Amygdala (tissue), 56 donors: ENCODE measurements at places on chromosomes 6 and 20.

GRCh38 chr6:26485112-26485780, 14.9 kb upstream of the BTN1A1 start:
- DNase-seq, result no peak

- DNase-seq, result no peak
These were observed 32.6 kb downstream of the KCNK5 start for GRCh38 chr6:39196673-39197091.

DNA sequence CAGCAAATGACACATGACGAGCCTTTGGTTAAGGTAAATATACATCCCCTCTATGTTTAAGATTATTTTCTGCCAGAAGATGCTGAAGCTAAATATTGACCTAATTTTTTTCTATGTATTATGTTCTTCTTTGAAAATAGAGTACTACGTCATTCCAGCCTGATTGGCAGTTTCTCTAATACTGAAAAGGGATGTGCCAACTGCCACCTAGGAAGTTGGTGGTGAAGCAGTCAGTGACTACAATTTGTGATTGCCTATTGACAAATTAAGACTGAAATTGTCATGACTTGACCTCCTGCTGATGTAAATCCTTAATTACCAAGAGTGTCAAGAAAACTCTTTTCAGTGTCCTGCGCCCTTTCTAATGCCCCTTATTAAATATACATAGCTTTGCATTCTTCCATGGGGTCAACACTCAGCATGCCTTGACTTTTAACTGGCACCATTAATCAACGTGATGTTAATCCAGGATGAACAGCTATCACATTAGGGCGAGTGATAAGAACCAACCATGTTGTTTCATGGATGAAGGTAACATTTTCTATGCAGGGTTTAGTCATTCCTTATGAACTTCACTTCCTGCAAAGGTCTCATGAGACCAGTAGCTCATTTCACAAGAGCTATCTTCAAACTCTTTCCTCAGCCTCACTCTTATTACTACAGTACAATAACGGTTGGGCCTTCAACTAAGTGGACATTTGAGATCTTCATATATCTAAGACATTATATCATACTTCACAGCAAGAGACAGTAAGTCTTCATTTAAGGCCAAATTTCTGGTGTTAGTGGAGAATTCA, 22.5 kb upstream of the SGK1 start:
- DNase-seq, result no peak

DNA sequence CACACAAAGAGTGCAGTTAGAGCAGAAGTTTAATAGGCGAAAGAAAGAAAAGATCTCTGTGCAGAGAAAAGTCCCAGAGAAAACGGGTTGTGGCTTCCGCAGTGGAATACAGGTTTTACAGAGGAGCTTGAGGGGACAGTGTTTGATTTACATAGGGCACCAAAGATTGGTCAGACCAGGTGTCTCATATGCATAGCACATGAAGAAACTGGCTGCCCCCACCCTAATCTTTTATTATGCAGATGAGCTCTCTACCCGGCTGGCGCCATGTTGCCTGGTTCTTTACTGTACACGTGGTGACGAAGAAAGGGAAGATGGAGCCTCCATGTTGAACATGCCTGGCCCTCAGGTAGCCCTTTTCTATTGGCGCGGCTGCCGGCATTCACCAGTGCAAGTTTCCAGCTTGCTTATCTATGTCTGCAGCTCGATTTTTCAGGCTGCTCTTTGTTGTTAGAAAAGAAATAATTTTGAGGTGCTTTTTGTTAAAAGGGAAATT, 47.4 kb downstream of the SLC35B3 start:
- DNase-seq, result no peak

- no peak for DNase-seq
These were observed 57.3 kb downstream of the EYA2 start for GRCh38 chr20:46951840-46952497.

DNA sequence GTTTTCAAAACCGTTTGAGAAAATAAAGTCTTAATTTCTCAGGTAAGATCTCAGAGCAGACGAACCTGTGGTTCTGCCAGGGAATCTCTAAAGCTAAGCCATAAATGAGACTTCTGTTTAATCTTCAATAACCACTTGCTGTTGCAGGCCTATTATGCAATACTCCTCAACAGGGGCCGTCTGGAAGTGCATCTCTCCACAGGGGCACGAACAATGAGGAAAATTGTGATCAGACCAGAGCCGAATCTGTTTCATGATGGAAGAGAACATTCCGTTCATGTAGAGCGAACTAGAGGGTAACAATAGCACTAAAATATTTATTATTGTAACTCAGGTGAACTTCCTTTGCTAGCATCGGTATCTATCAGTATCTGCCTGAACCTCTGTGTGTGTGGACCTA, 223.7 kb downstream of the ARHGAP18 start:
- DNase-seq, result no peak

DNA sequence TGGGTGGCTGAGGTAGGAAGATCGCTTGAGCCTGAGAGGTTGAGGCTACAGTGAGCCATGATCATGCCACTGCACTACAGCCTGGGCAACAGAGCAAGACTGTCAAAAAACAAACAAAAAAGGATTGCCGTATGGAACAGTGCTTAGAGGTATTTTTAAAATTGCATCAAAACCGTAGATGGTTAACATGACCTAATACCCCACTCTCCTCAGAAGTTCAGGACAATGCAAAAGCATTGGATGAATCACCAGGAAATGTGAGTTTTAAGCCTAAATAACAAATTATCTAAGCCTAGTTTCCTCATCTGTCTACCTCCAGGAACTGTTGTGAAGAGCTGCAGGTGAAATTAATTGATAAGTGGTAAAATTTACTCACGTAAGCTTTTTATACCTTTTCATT, 123.8 kb upstream of the ID4 start:
- no peak for DNase-seq

GRCh38 chr6:137808836-137809315, 58.2 kb upstream of the TNFAIP3 start:
- no peak for DNase-seq

DNA sequence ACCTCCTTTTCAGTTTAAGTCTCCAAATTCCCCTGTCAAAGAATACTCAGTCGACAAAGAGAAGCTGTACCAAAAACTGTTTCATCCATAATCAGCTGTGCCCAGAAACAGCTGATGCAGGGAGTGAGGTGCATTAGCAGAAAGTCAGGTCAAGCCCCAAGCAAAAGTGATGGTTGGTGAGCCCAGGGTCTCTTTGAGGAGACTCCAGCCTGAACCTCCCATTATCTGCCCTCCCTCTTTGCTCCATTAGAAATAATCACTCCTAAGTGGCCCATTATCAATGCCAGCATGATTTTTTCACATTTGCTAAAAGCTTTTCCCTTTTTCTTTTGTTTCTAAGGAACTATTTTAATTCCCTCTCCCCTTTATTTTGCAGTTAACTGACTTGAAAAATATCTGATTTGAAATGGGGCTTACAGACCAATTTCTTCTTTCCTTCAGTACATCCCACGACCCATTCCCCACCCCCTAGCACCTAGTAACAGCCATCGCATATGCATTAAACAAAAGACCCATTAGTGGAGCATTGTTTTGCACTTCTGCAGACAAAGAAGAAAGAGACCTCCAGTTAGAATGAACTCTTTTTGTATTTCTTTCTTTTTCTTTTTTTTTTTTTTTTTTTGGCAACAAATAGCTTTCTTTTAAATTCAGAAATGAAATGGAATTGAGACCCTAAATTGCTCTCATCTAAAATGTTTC, 257.0 kb downstream of the GRIK2 start:
- no peak for DNase-seq

- no peak for DNase-seq
These were observed 818 bp upstream of the TRMT11 start for GRCh38 chr6:125985522-125985921.

GRCh38 chr6:104525677-104526322, 333.9 kb downstream of the HACE1 start:
- peak; percentile 66 for DNase-seq

DNA sequence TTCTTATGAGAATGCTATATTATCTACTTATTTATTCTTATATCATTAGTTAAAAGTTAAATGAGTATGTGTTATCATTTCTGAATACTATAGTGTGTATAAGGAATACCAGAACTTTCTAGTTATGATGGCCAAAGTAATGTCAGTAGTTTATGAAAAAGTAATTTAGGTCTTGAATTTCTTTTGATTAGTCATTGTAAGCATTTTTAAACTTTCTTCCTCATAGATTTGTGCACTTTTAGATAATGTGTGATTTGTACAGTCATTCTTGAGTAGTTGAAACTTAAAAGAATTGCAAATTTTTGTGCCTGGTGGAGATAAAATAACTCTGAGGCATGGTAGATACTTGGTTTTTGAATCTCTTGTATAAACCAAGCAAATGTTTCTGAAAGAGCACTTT, 311.3 kb downstream of the CDKAL1 start:
- DNase-seq, result no peak

DNA sequence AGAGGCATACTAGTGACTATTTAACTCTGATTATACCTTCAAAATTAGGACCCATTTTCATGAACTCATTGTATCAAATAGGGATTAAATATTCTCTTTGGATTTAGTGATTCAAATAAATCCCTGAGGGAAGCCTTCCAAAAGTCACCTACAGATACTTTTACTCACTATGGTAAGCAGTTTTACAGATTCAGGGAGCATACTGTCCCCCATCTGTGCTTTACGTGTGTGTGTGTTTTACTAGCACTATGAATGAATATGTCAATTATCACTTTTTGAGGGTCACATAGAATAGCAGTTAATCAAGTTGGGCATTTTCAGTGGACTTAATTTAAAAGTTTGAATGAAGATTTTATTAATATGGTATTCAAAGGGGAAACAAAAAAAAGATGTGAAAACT, 96.7 kb downstream of the EPHA7 start:
- DNase-seq, result no peak

GRCh38 chr6:52076791-52077179, 10.6 kb downstream of the PKHD1 start:
- DNase-seq, result no peak

GRCh38 chr6:37860226-37860839, 40.8 kb downstream of the ZFAND3 start:
- no peak for DNase-seq

- no peak for DNase-seq
These were observed 307.1 kb downstream of the GRIK2 start for GRCh38 chr6:101700655-101701054.

DNA sequence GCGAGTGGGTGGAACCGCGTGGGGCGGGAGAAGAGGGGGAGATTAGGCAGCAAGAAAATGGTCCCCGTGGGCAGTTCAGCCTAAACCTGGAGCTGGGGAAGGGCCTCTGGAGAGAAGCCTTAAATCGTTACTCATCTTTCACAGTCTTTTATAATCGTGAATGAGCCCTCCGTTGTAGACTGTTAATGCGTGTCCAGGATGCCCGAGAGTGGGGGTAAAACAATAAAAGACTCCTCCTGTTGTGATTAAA, 11.0 kb upstream of the ELOVL5 start:
- no peak for DNase-seq

DNA sequence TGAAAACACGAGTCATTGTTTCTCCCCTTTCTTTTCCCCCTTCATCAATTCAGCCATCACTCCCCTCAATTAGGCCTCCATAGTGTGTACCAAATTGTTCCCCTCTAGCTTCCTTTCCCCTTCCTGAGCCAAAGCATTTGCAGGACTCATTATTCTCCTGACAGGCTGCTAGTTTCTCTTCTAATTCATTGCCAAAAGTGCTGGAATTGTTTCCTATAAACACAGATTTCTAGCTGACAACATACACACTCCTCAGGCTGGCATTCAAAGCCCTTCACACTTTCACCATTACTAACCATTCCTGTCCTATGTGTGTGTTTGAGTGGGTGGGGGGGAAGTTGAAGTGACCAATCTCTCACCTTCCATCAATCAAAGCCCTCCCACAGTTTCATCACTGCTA, 444.2 kb upstream of the OPRM1 start:
- no peak for DNase-seq

GRCh38 chr6:15569035-15569995, 93.5 kb downstream of the DTNBP1 start:
- no peak for DNase-seq

GRCh38 chr20:57069442-57069841, 197.0 kb downstream of the BMP7 start:
- no peak for DNase-seq

GRCh38 chr6:26205625-26206574, 118.7 kb downstream of the HFE start:
- DNase-seq, result no peak

- no peak for DNase-seq
These were observed 31.1 kb downstream of the SERPINB6 start for GRCh38 chr6:2940010-2940850.

DNA sequence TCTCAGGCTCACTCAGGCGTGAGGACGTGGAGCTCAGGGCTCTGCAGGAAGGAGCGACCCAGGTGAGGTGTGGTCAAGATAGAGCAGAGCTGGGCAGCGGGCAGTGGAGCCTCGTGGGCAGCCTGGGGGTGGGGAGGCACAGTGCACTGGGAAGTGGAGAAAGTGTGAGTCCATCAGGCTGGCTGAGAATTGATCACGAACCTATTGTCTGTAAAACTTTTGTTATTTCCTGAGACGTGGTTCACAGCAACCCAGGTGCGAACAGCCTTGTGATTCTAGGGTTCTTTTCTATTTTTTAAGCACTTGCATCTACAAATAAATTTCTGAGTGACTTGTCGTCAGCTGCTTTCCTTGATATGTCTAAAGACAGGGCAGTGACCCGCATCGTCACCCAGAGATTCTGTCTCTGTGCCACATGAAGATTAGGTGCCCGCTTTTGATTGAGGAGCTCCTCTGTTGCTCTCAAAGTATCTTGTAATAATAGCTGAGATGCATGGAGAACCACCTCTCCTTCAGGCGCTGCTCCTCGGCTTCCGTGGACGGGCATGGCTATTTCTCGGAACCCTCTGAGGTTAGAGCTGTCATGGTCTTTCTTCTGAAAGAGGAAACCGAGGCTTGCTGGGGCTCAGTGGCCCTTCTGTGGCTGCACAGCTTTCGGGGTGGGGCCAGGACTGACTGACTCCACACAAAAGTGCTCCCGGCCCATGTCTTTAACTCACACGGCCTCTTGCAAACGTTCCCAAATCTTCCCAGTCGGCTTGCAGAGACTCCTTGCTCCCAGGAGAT, 662 bp upstream of the CCR6 start:
- no peak for DNase-seq

- DNase-seq, result no peak
These were observed 213.9 kb downstream of the LRFN2 start for GRCh38 chr6:40373267-40373666.
